ENCODE measurements at places on chromosomes 4 and X.

- no peak for DNase-seq
Observed at GRCh38 chr4:30068234-30068633, 651.9 kb upstream of the PCDH7 start.

DNA sequence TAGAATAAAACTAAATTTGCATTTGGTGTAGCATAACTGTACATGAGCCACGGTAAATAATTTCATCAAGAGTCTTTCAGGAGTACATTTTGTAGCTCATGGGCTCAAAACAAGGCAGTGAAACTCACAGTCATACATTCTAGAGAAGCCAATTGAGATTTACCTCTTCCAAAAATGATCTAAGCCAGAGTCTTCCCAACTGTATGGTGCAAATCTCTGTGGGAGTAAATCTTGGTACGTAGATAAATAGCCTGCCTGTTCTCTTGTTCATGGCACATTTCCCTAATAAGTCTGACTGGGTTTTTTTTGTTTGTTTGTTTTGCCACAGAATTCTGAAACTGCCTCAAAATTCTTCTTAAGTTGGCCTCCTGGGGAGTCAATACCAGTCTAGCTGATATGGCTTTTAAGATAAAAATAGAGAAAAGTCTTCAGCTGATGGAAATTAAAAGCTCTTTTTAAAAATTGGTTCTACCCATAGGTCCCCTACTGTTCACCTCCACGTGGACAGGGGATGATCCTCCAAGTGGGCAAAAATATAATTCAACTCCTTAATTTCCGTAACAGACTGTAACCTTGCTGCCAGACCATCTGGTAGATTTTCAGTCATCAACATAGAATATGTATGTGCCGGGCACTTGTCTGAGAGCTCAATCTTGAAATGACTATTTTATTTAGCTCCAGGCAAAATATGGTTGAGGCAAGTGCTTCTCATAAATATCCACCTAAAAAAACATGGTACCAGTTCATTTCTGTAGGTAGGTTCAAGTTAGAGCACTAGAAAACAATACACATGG lies 365.4 kb downstream of the PDHA2 start:
- DNase-seq, result no peak

DNA sequence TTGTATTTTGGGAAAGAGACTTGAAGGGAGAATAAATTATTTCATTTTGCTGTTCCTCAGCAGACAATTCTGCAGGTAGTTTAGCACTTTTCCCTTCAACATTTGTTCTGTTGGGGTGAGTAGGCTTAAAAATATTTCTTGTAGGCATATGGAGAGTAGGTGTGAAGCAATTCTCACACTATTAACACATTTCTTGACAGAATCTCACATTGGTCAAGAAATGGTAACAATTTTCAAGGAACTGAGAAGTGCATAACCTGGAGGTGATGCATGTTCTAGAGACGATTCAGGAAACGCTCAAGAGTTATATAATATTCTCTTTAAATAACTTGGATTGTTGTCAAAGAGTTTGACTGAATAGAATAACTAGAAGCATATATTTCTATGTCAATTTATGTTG lies 658.2 kb downstream of the STIM2 start:
- no peak for DNase-seq

DNA sequence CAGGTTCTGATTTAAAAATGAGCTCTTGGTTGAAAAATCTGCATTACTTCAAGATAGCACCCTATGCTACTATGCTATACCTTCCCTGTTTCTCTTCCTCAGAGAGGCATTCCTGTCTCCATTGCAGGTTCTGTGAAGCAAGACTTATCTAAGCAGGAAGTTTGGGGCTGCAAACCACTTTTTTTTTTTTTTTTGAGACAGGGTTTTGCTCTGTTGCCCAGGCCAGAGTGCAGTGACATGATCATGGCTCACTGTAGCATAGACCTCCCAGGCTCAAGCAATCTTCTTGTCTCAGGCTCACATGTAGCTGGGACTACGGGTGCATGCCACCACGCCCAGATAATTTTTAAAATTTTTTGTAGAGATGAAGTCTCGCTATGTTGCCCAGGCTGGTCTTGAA lies 4.0 kb upstream of the CCNG2 start:
- DNase-seq, result no peak

DNA sequence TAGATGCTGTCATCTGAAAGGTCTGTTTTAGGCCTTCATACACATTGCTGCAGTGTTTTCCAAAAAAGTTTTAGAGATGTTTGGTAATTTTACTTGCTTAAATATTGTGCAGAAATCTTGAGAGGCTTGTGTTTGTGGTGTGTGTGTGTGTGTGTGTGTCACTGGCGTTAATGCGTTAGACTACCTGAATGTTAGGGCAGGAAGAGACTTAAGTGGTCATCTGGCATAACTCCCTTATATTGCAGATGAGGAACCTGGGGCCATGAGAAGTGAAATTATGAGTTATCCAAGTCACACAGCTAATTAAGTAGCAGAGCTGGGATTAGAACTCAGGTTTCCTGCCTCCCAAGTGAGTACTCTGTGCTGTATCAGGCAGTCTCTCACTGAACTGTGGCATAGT lies 1.4 kb downstream of the LSM6 start:
- no peak for DNase-seq

DNA sequence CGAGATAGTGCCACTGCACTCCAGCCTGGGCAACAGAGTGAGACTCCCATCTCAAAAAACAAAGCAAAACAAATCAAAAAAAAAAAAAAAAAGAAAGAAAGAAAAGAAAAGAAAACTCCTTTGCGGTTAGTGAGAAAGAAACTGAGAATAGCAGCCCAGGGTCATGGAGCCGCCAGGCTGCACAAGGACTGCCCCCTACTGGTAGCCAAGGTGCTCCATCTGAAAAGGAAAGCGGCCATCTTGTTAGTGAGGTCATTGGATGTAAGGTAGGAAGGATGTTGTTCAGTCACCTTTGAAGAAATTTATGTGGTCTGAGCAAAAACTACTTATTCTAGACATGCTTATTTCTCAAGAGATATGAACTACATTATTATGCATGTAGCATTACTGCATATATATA lies 660.6 kb upstream of the TENM3 start:
- no peak for DNase-seq

GRCh38 chrX:74344280-74344622 lies 40.3 kb downstream of the ZCCHC13 start:
- no peak for DNase-seq

- DNase-seq, result no peak
Observed at GRCh38 chr4:1511441-1512041, 105.3 kb upstream of the NKX1-1 start.

- DNase-seq, result no peak
Observed at GRCh38 chr4:166941629-166942028, 292.7 kb downstream of the SPOCK3 start.

GRCh38 chrX:56233682-56234081 lies 1.5 kb downstream of the KLF8 start:
- DNase-seq, result no peak

DNA sequence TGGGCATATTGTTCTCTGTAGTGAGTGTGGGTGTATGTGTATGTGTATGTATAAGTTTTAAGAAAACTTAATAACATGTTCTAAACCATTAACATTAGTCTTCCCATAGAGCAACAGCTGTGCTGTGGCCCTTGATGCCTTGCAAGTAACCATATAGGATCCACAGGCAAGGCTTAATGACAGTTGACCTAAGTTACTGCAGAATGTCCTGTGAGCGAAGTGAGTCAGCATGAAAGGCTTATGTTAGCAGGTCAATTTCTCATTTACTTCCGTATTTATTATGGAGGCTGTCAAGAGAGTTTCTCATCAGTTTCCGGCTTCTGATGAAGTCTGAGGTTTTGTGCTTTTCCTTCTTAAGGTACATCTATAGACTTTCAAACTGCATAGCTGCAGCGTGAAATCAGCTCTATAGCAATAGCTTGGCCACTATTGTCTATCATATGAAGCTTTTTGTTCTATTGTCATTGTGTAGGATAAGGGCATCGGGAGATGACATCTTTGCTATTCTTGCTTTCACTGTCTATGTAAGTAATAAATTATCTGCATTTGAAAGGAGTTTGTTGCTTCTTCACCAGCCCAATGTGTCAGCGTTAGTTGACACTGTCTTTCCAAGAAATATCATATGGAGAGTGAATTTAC lies 1153.4 kb upstream of the AGA start:
- no peak for DNase-seq

- DNase-seq, result no peak
Observed at GRCh38 chr4:168621806-168622589, 125.1 kb downstream of the PALLD start.

- DNase-seq, result no peak
Observed at GRCh38 chrX:40151211-40152172, 53.7 kb upstream of the BCOR start.

- DNase-seq, result no peak
Observed at GRCh38 chr4:39539089-39539611, 11.9 kb upstream of the UGDH start.

- DNase-seq, result no peak
Observed at GRCh38 chr4:164935363-164935762, 42.1 kb downstream of the TRIM61 start.

- DNase-seq, result no peak
Observed at GRCh38 chrX:139538907-139539790, 8.6 kb downstream of the F9 start.

DNA sequence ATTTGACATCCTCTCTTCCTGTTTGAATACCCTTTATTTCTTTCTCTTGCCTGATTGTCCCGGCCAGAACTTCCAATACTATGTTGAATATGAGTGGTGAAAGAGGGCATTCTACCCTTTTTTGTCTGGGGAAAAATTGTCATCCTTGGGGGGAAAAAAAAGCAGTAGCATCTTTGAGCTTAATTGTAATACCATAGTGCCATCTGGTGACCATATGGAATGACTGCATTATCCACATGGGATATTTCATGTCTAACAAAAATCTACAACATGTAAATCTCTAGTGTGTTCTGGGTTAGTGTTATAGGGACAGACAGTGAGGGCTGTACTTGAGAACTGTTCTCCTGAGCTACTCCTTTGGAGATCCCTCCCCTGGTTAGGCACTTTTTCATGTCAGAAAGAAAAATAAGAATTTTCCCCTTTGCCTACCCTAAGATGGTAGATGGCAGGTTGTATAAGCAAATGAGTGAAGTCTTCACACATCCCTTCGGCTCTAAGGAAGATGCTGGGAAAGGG lies 26.0 kb downstream of the CAPN6 start:
- no peak for DNase-seq

DNA sequence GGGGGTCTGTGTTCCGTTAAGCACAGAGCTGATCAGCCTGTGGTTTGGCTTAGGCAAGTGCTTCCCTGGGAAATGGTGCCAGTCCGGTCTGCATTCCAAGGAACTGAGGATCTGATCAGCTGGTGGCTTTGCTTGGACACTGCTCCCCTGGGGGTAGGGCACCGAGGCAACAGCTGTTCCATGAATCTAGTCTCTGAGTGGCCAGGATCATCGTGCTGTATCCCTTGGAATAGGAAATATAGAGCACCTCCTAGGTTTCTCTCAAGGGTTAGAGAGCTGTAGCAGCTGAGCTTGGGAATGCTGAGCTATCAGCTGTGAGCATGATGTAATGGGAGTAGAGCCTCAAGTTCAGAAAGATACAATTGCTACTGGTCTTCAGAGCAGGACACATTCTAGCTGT lies 863.9 kb downstream of the RAPGEF2 start:
- DNase-seq, result no peak

DNA sequence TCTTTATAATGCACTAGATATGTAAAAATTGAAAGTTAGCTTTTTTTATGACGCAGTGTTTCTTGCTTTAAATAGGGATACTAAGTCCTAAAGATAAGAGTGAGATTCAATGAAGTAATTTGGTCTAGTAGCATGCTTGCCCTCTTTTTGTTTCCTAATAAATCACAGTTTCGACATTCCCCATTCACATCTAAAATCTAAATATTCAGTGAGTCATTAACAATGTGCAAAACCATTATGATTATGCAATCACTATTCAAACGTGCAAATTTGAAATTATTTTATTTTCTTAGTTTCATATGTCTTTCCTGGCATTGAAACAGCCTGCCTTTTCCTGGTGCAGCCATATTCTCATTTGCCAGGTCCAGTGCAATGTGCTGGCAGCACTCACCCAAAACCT lies 1350.5 kb upstream of the PABPC4L start:
- DNase-seq, result no peak

- DNase-seq, result no peak
Observed at GRCh38 chrX:137143864-137144263, 110.1 kb upstream of the GPR101 start.

DNA sequence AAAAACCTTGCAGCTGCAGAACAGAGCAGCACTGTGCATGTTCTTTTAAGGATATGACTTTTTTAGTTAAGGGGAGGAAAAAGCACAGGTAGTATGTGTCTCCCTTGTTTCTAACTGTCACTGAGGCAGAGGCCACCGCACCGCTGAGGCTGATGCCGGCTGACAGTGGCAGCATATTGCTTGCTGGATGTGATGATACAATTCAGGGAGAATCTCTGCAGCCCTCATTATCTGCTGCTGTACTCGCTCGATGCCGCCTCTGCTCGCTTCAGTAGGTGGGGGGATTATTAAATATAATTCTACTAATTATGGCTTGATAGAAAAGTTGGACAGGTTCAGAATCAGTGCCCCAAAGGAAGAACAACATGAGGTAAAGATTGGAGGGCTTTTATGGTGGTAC lies 378.8 kb upstream of the NOCT start:
- DNase-seq, result no peak

DNA sequence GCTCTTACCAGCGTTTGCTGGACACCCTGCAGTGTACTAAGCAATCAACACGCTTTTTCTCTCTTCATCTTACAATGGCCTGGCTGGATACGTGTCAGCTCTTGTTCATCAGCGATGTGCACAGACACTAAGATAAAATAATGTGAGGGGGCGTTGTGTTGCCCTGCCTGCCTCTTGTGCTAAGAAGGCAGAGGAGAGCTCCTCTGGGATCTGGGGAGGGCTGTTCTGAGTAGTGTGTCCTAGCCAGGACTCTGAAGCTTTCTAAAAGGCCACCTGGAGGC lies 49.7 kb downstream of the NELFA start:
- no peak for DNase-seq

GRCh38 chrX:7362111-7362510 lies 214.2 kb upstream of the PUDP start:
- DNase-seq, result no peak

DNA sequence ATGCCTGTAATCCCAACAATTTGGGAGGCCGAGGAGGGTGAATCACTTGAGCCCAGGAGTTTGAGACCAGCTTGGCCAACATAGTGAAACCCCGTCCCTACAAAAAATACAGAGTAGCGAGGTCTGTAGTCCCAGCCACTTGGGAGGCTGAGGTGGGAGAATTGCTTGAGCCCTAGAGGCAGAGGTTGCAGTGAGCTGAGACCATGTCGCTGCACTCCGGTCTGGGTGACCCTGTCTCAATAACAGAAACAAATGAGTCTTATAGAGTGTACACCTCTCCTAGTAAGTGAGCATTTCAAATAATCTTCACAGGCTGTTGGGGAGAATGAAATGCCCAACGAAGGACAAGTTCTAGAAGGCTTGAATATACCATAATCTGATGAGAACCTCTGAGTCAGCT lies 5.5 kb downstream of the UCHL1 start:
- no peak for DNase-seq

- DNase-seq, result no peak
Observed at GRCh38 chrX:72308566-72309296, 3.0 kb upstream of the CITED1 start.

DNA sequence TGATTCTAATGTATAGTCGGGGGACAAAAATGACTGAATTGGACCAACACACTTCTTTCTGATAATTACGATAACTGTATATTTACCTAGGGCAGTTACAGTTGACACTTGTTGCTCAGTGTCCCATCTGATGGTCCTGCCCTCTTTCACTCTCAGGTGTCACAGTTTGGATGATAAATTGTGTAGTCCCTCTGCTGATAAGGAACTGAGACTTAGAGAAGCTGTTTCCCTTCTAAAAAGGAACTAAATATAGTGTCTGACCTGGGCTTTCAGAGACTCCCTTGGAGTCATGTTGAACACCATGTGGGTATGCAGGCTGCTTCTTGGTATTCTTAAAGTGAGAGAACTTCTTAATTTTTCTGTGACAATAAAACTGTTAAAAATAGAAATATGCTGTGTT lies 23.7 kb upstream of the PNPLA4 start:
- no peak for DNase-seq
